NCI-H774 (cell line): ENCODE measurements at places on chromosomes 5 and 9.

- DNase-seq: no peak
Measured at GRCh38 chr5:134003064-134003816, 1.5 kb downstream of the VDAC1 start.

DNA sequence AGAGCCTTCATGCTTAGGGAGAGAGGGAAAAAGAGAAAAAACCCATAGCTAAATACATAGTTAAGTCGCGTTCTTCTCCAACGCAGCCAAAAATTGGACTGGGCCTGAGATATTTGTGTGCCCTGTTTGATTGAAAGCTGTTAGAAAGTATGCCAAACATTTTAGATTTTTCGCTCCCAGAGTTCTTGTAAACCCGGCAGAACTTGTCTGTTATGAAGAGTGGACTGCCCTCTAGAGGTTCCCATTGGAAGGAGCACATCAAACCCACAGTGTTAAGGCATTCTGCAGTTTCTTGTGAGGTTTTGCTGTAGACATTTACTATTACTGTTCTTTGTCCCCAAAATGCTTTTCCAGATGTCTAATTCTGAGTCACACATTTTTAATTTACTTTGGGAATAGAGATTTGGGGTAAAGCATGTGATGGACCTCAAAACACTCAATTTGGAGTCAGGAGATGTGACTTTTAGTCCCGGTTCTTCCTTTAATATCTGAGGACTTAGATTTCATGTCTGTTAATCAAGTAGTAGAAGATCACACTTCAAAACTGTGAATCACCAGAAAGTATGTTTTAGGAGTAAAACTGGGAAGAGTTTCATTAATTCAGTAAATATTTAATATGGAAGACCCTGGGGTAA lies 96.6 kb downstream of the PCSK1 start:
- DNase-seq: peak; percentile 66

DNA sequence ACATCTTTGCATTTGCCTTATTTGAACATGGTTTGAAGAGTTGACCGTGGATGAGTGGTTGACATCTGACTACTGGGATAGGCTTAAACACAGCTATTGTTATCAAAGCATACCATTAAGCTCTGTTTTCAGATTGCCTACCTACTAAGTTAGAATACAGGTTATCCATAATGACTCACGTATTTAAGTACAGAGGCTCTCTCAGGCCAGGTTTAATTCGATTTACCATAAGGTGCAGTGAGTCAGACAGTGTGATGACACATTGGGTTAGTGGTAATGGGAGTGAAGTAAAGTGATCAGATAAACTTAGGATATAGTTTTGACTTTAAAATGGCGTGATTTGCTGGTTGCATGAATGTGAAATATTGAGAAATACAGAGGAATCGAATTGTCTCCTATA lies 732.0 kb upstream of the CTNND2 start:
- no peak for DNase-seq

- no peak for DNase-seq
Measured at GRCh38 chr5:95817430-95817829, 5.1 kb downstream of the GLRX start.

DNA sequence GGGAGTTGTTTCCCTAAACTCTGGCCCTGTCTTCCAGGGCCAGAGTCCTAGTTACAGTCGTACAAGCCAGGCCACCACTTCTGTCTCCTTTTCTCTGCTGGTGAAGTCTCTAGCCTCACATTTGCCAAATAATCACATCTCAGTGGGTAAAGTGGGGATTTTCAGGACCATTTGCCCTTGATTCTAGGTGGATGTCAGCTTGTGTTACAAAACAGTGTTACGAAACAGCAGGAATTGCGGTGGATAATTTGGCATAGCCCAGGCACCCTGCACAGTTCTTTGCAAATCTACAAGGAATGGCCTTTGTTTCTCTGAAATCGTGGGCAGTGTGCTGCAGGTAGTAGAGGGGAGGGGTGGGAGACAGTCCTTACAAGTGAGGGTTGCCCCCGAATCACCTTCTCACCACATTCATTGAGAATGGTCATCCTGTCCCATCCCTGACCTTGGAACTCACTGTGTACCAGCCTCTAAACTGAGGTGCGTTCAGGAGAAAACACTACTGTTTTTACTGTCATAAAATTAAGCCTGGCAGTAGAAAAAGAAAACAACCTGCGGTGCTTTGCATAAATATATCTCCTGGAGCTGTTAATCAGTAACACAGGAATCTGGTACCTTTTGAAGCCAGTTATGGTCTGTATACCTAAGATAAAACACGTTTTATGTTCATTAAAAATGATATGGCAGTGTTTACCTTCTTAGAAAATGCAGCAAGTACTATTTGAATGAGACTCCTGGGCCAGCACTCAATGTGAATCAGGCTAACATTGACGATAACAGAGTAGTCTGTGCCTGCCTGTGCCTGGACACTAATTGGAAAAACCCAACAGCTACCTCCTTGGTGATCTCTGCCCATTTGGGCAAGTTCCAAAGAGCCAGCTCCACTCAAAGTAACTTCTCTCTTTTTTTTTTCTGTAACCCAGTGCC lies 44.3 kb downstream of the CYSTM1 start:
- no peak for DNase-seq

- DNase-seq: no peak
Measured at GRCh38 chr9:98021306-98022040, 35.1 kb upstream of the NANS start.

GRCh38 chr5:171388816-171389168 lies 1.1 kb downstream of the NPM1 start:
- DNase-seq: no peak

DNA sequence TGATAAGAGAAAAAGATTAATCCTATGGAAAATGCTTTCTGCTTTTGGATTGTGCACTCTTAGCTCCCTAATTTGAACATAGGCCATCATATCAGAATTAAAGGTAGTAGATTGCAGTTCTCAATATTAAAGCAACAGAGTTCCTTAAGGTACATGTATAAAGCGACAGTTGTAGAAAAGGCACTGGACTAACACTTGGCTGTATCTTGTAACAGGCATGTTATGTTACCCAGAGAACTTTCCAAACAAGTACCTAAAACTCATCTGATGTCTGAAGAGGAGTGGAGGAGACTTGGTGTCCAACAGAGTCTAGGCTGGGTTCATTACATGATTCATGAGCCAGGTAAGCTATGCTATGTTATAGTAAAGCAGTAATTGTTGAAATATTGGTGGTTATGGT lies 3.3 kb upstream of the SECISBP2 start:
- DNase-seq: no peak

GRCh38 chr5:78537411-78537810 lies 111.2 kb downstream of the LHFPL2 start:
- DNase-seq: no peak

GRCh38 chr5:149063017-149063687 lies at the start of gene SH3TC2:
Gene SH3TC2 (minus strand): TSS chr5:149063062. CDS start chr5:149063022, 40 bp downstream.
- DNase-seq: no peak

DNA sequence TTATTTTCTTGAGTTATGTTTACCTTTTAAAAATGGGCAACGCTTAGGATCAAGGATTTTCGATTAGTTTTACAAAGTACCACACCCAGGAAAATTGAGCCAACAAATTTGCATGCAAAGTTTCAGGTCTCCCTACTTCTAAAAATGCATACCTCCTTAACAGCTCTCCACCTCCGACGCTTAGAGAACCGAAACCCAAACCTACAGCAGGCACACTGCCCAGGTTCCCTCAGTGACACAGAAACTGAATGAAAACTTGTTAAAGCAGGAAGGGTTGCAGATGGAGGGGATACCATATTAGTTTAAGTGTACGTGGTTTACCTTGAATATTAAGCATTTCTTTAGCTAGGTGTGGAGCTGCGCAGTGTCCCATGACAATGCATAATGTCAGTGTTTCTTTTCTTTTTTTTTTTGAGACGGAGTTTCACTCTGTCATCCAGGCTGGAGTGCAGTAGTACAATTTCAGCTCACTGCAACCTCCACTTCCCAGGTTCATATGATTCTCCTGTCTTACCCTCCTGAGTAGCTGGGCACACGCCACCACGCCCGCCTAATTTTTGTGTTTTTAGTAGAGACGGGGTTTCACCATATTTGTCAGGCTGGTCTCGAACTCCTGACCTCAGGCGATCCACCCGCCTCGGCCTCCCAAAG lies 1.6 kb upstream of the SUB1 start:
- DNase-seq: no peak

- DNase-seq: no peak
Measured at GRCh38 chr5:140303966-140304365, 1.1 kb upstream of the PFDN1 start.

- no peak for DNase-seq
Measured at GRCh38 chr5:50968356-50969149, 302.1 kb downstream of the PARP8 start.

DNA sequence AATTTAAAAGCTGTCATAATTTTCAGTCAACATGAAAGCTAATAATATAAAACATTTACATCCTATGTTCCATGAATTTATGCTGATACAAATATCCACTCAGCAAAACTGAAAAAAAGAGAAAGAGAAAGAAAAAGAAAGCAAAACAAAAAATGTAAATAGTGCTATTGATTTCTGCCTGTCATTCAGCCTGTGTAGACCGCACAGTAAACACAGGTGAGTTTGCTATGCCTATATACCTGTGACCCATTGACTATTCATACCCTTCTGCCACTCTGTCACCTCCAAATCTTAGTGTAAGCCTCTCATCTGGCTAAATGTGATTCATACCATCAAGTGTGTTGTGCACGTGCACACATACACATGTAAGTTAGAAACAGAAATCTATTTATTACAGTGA lies 359.0 kb upstream of the RORB start:
- DNase-seq: no peak

DNA sequence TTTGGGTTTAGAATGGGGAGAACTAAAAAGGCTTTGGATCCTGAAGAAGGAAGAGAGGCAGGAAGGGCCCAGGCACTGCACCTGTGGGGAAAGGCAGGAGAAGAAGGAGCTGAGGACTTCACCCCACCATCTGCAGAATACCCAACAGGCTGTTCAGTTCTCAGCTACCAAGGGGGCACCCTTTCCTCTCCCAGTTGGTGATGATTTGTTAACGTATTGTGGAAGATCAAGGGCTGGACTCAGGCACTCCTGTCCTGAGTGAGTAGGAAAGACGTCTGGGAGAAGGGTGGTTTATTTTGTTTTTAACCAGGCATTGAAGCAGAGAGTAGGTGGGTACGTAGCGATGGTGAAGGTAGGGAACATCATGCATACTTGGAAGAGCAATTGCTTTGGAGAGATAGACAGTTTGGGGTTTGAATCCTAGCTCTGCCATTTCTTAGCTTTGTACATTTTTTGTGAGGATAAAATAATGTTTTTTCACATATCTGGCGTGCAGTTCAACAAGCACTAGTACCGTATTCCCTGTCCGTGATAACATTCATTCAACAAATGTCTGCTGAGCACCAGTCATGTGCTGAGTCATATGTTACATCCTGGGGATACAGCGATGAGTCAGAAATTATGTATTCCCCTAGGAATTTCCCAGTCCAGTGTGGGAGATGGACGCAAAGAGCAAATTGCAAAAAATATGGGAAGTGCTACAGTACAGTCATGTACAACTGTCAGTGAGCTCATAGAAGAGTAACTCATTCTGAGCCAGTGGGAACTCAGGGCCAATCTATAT lies 2.1 kb downstream of the MSANTD3 start:
- no peak for DNase-seq

DNA sequence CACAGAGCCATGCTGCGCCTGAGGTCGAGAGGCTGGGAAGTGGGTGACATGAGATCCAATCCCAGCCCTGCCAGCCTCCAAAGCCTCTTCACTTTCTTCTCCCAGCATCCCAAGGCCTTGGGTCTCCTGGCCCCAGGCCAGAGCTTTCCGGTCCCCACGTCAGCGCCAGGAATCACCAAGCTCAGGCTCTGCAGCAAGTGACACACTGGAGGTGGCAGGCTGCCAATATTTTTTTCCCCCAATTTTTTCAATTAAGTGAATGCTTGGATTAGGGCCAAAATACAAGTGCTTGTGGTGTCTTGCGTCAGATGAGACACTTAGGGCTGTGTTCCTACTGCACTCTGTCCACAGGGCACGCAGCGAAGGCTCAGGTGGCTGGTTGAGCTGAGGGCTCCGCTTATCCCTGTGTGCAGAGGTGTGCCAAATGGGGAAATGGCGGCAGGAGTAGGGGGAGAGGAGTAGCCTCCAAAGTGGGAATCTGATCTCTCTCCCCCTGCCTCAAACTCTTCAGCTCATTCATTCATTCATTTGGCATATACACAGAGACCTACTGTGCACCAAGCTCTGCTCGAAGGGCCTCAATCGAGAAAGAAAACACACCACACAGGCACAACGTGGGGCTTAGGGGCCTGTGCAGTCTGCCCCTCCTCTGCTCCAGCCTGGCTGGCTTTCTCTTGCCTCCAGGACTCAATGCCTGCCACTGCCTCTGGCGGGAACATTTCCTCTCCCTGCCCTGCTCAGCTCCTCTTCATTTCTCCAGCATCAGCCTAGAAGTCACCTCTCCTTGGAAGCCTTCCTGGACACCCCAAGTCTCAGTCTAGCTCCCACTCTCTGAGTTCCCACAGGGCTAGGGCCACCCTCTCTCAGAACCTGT lies 16.6 kb downstream of the SH3PXD2B start:
- DNase-seq: peak; percentile 88

DNA sequence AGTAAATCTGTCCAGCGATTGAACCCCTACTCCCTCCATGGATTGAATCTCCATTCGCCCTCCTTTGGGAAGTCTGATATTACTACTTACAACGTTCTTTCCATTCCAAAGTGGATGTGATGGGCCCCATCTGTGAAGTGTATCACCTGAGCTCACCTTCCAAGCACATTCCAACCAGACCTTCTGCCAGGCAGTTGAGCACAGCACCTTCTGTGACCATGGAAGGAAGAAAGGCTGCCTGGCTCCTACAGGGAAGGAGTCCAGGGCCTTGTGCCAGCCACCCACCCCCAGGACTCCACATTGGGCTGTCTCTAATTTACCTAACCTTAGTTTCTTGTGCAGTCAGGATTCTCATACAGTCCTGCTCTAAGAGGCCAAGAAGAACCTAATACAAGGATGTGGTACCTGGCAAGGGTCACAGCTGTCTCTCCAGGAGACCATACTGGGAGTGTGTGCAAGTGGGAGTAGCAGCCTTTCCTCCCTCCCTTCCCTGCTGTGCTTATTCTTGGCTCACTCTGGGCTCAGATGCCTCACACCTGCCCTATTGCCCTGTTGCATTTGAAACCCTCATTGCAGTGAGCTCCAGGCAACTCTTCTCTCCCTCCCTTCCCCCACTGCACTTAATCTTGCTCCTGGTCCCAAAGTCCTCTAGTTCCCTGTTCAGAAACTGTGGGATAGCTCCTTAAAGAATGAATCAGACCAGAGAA lies 116.1 kb downstream of the NRG2 start:
- peak; percentile 46 for DNase-seq

DNA sequence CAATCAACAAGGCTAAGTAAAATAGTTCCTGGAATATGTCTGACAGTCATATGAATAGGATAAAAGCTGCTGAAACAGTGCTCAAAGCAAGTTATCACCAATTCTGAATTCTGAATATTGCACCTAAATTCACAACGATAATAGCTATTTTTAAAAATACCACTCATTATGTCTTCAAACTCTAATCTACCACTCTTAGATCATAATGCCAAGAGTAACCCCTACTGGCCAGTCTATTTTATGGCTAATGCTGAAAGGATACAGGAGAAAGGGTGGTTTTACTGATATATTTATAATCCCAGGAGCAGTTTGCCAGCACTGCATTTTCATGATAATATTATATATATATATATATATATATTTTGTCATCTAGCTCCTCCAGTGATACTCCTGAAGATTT lies 232.8 kb downstream of the PDE4D start:
- peak; percentile 37 for DNase-seq

GRCh38 chr5:75040973-75041372 lies 11.4 kb downstream of the GCNT4 start:
- no peak for DNase-seq
